ENCODE measurements at places on chromosomes 1 and 21.

DNA sequence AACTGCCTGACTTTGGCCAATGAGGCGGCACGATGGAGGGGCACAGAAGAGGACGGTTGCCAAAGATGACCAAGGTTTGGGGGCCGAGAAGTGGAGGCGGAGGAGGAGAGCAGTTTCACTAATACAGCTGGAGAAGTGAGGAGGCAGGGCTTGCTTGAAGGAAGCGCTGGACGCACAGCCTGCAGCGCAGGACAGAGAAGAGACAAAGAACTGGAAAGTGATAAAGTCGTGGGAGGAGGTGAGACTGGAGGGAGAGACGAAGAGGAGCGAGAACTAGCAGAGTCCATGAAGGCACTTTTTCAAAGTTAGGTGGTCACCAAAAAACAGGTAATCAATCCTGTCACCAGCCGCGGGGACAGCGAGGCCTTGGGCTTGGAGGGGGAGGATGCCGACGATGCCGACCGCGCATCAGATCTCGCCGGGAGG is 771 bp downstream of the PACC1 start:
- no peak for DNase-seq

DNA sequence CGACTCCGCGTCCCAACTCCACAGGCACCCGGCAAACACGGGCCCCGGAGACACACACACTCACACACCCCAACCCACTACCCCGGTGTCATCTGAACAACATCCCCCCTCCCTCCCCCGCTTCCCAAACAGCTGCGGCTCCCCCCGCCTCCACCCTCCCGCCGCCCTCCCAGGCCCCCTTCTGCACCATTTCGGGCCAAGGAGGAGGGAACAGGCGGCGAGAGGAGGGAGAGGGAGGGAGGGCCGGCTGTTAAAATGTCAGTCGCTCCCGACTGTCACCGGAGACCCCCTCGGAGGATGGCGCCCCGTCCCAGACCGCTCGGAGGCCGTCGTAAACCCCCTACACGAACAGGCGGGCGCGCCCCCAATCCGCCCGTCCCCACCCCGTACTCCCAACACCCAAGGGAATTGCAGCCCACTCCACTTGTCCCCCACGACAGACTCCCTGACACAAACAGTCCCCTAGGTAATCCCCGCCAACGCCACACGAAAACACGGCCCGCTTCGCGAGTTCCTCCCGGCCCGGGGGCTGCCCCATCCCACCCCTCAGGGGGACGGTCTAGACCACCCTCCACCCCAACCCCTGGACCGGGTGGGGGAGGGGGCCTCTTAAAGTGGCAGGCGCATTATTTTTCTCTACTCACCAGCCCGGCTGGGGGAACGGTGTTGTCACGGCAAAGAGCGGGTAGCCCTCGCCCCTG is 583 bp downstream of the MEF2D start:
- DNase-seq: peak; percentile 25

- no peak for DNase-seq
Measured at GRCh38 chr1:175635092-175635491, 108.3 kb downstream of the TNR start.

GRCh38 chr1:111227851-111228747 is 586 bp downstream of the CHI3L2 start:
- DNase-seq: no peak

GRCh38 chr1:70485624-70486023 is 74.6 kb downstream of the CTH start:
- DNase-seq: no peak

DNA sequence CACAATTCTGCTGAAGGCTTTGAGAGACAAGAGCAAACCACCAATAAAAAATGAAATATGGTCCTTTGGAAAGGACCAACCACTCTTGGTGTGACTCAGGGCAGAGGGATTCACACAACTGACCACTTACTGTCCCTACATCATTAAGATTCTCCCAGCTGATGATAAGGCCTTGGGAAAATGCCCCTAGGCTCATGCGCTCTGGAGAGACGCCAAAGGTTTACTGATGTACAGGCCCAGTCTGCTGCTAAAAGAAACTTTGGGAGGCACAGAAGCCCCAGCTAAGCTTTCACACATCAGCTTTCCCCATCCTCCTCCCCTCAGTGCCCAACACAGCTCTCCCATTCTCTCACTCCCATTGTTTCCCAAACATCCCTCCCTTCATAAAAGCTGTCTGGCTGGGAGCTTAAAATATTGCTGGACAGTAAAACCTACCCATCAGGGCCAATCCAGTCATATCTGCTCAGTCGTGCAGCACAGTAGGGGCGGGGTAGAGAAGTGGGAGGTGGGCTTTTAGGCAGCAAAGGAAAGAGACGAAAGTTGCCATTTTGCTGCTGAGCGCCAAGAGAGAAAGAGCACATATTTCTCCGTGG is at the start of gene GJA8:
TSS of gene GJA8 (plus strand) at position 543 of the 593 bp plus-strand sequence. CDS start 5,161 bp downstream, outside the sequence.
- DNase-seq: no peak
